SHP77 (cell line): ENCODE measurements at places on chromosomes 4 and X.

DNA sequence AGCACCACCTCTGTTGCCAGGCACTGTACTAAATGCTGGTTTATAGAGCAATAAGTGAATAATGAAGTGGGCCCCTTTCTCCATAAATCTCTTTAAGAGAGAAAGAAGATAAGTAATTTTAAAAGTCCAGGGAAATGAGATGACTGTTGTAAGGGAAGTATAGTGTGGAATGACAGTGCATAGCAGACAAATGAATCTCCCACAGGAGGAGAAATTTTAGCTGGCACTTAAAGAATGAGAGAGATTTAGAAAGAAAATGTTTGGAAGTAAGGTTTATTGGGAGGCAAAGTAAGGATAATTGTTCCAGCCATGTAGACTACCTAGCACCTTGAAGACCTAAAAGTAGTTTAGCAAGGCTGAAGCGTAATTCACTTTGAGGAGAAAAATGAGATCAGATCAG is 1081.1 kb upstream of the PABPC4L start:
- DNase-seq: no peak

- no peak for DNase-seq
Observed at GRCh38 chr4:82782626-82783345, 15.8 kb downstream of the SCD5 start.

DNA sequence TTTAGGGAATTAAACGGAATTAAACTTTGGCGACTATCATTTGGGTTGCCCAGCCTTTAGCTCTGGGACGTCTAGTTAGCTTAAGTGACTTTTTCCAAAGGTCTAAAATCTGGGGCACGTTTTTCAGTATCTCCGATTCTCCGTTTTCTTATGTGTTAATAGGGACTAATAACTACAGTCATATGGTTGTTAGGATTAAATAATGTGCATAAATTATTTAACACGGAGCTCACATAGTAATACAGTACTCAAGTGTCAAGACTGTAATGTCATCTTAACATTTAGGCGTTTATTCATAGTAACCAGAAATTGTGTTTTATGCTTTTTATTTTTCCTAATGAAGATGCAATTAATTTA is 466 bp upstream of the CCNA2 start:
- DNase-seq: no peak

DNA sequence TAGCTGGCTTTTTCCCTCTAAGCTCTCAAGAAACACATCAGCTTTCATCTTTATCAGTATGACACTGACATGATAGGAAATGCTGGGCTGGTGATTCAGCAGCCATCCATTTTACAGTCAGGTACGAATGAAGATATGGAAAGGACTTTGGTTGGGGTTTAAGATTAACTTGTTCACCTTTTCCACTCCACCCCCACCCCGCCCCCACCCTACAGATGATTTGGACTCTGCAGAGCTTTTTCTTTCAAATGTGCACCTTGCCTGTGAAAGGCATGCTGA is 132.6 kb downstream of the AKAP4 start:
- DNase-seq: no peak

- DNase-seq: no peak
Observed at GRCh38 chr4:3390288-3390811, 51.4 kb upstream of the HGFAC start.

DNA sequence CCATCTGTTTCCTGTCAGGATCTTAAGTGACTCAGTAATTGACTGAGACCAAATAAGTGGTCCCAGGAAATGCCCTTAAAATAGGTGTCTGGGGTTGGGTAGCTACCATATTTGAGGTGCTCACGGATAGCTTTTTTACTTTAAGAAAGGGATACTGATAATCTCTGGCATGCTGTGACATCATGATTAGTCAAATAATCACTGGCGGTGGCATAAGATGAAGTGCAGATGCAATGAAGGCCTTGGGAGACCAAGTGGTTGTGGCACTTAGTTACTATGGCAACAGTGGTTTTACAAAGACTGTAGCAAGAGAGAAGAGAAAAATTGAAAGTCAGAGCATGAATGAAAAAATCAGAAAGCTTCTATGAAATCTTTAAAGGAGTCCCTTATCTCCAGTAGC is 114.5 kb upstream of the SLIT2 start:
- no peak for DNase-seq

DNA sequence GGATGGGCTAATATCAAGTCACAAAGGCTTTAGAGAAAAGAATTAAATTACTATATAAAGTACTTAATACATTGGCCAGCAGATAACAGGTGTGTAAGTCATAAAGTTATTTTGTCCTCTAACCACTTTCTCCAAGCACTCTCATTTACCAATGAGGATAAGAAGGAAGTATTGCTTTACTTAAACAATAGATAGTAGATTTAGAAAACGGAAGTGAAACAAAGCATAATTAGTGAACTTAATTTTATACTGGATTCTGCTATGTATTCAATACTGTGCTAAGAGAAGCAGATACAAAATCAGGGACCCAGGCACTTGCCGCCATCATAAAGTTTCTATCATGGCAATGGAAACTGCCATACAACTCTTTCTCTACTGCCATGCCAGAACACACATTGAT is 24.0 kb downstream of the AFM start:
- no peak for DNase-seq
